ENCODE measurements at places on chromosomes 12 and 14.

GRCh38 chr12:108193917-108194316 is 64.8 kb downstream of the WSCD2 start:
- peak; percentile 1 for DNase-seq

DNA sequence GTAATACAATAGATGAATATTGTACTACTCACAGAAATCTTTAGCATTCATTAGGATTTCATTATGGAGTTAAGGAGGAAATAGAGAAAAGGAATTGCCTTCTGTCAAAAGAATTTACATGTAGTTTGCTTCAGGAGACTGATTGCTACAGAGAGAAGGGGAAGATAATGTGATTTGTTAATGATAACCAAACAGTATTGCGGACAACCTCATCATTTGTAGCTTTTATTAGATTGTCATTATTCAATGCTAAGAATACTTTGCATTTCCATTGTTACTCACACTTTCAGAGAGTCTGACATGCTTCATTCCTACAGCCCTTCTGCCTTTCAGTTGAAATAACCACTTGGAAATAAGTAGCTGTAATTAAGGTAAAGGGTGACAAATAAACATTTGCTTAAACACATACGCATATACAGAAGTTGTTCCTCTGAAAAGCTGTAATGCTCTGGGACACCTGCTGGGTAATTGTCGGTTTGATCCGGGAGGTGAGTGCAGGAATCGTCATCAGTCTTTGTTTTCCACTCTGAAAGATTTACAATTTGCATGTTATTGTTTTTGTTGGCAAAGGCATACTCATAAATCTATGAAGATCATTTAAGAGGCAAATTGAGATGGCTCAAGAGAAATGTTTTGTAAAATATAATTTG is 600.2 kb downstream of the TRHDE start:
- DNase-seq, result no peak

DNA sequence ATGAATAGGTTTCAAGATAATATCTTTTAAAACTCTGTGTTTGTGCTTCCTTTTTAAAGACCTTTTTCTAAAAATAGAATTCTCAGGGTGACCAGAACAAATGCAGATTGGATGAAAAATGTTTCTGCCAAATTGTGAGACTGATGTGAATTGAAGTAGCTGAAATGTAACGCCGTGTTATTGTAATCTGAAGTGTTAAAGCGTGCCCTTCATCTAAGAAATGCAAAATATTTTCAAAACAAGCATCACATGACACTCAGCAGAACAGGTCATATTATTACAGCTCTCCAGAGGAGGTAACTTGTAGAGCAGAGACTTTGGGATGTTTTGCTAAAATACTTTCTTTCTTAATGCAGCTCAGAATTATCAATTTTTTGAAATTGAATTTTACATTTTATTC is 90.0 kb upstream of the PLEKHA5 start:
- no peak for DNase-seq

- DNase-seq, result peak; percentile 54
Measured at GRCh38 chr12:122080149-122081082, 1.9 kb downstream of the MLXIP start.

DNA sequence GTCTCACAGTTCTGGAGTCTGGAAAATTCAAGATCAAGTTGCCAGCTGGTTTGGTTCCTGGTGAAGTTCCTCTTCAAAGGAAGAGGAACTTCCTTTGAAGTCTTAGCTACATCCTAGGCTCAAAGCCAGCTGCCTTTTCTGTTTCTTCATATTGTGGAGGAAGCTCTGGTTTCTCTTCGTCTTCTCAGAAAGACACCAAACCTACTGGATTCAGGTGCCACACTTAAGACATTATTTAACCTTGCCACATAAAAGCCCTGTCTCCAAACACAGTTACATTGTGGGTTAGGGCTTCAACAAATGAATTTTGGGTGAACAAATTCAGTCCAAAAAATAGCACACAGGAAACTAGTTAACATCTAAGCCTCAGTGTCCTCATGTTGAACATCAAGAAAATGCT is 1019.8 kb downstream of the GALC start:
- no peak for DNase-seq

DNA sequence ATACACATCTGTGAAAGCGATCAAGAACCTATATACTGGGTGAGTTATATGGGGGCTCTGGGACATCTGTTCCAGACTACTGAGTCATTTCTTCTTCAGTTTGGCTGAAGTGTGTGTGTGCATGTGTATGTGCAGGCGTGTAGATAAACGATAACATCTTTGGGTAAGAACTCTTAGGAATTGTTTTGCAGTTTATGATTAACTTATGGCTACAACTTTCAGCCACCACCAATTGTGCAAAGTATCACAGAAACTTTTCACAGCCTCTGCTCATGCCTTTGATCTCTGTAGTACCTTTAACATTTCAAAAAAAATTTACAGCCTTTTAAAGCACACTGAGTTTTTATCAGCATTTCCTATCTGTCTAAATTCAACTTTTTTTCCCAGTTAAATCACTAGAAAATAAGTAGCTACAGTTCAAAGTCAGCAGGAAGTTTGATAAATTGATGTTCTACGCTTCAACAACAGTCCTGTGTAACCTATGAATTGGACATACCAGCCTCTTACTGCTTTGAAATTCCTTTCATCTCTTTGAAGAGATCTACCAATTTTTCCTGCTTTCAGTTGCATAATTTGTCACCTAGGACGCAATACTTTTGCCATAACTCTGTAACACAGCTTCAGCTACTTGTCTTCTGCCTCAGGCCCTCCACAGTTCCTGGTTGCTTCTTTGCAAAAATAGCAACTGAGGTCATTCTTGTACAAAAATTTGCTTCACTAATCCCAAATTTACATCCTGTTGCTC is 43.0 kb downstream of the PPM1H start:
- DNase-seq, result no peak

DNA sequence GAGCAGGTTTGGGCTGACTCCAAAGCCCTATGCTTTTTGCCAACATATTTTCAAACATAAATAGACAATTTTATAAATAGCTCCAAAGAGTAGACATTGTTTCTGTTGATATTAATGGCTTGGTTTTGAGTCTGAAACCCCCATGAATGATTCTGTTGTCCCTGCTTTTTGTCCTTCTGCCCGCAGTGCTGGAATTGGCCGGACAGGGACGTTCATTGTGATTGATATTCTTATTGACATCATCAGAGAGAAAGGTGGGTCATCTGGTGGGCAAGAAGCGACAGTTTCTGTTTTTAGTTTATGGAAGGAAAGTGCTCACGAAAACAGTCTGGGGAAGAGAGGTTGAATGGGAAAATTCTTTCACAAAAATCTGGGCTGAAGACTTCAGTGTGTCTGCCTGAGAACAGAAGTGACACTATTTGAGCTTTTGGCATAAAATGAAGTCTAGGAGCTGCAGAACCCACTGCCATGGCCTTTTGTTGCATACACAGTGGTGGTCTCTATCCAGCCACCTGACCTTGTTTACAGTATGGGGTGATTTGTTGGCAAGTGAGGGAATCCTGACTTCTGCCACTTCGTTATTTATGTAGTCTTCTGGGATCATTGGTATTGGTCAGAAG is 69.6 kb downstream of the PTPN11 start:
- no peak for DNase-seq

DNA sequence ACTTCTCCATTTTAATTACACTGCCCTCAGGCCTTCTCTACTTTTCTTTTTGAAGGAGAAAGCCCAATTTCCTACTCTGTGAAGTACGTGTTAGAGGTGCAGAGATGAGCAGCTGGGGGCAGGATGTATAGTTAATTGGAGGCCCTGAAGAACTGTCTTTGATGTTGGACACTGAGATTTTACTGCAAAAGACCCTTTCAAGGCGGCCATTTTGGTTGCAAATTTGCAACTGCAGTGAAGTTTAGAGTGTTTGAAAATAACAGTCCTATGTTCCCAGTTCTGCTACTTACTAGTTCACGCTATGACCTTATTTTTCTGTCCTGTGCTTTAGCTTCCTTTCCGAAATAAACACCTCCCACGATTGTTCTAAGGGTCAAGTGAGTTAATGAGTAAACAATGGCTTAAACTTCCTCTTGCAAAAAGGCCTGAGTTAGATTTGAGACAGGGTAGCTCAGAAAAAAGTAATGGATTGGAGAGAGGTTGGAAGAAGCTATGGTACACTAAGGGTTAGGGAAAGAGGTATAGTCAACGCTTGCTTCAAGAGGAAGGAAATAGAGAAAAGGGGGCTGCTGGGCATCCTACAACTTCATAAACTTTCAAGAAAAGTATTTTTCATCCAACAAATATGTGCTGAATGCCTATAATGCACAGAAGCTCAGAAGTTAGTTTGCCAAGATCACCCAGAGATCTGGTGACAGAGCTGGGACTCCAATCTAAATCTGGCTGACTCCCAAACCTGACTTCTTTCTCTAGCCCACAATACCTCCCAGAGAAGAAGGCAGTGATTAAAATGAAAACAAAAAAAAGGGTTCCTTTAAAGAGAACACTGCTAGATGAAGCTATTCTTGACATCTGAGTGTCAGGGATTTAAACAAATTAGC is 26.4 kb upstream of the DICER1 start:
- DNase-seq, result peak; percentile 43

DNA sequence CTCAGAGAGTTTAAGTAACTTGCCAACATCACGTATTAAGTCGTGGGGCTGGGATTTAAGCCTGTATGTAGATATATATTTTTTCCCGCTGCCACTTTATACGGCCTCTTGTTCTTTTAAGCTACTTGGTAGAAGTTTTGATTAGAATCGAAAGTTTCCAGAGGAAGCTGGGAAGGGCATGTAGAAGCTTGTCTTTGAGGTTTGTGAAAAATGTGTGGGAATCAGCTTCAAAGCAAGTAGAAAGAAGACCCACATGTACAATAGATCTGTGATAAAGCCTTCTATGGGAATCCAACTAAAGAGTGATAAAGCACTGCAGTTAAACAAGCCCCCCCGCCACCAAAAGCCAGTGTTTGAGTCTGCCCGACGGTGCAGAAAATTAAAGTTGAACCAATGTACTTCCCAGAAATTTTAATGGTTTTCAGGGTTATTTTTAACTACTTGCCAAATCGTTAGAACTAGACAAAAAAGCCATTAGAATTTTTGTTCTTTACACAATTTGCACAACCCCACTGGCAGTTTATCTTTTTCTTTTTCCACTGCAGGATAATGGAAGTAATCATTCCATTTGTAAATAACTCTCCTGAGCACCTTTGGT is 25.5 kb downstream of the SERPINA11 start:
- no peak for DNase-seq

DNA sequence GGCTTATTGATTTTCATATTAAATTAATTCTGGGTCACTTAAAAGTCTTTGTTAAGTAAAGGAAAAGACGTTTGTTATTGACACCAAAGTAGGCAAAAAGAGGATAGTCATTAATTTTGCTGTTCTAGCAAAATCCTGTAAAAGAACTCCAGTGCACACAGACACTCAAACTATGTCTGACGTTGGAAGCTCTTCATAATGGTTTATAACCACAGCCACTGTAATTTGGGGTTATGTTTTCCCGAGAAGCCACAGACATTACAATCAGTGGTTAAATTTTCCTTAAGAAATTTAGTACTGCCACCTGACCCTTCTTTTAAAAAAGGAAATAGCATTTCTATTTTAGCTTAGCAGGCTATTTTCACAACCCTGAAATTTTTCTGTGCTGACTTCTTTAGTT is 267.5 kb downstream of the CCDC91 start:
- no peak for DNase-seq

Measured in epithelial cell of proximal tubule (primary cell).